ENCODE measurements at places on chromosomes 1 and 21.

DNA sequence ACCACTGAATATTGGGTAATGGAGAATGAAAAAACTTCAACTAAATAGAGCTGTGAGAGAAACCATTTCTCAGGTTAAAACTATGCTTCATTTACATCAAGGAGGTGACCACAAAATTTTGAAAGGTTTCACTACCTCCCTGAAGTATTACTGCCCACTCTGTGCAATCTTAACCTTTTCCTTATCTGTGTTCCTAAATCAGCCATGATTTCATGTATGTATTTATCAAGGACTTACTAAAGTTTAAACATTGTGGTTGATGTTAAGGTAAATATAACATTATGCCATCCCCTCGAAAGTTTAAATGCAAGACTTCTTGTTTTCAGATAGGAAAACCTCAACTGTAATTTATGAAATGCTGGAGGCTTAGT lies 84.4 kb downstream of the CLEC20A start:
- no peak for DNase-seq

DNA sequence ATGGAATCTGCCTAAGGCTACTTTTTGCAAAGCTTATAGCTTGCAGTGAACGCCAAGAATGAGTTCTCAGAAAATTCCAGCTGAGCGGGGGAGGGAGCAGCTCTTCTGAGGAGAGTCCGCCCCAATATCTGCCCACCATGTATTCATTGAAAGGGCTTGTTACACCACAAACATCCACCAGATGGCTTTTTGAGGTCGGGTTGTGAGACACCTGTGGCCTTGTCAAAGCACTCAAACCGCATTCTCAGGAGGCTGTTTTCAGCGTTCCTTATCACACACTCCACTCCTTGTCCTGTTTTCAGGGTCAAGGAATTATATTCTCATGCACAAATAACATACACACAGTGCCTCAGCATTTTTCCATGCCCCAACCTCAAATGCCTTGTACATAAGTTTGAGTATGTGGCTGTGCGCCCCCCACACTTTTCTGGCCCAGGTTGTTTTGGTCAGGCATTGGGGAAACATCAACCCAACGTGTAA lies 3.9 kb upstream of the C4BPB start:
- DNase-seq, result peak; percentile 82

GRCh38 chr21:32475162-32475812 lies 62.8 kb downstream of the EVA1C start:
- no peak for DNase-seq

- no peak for DNase-seq
Observed at GRCh38 chr1:211874521-211875347, 44.2 kb upstream of the LPGAT1 start.

- DNase-seq, result no peak
Observed at GRCh38 chr1:169594391-169594790, 8.1 kb upstream of the F5 start.

DNA sequence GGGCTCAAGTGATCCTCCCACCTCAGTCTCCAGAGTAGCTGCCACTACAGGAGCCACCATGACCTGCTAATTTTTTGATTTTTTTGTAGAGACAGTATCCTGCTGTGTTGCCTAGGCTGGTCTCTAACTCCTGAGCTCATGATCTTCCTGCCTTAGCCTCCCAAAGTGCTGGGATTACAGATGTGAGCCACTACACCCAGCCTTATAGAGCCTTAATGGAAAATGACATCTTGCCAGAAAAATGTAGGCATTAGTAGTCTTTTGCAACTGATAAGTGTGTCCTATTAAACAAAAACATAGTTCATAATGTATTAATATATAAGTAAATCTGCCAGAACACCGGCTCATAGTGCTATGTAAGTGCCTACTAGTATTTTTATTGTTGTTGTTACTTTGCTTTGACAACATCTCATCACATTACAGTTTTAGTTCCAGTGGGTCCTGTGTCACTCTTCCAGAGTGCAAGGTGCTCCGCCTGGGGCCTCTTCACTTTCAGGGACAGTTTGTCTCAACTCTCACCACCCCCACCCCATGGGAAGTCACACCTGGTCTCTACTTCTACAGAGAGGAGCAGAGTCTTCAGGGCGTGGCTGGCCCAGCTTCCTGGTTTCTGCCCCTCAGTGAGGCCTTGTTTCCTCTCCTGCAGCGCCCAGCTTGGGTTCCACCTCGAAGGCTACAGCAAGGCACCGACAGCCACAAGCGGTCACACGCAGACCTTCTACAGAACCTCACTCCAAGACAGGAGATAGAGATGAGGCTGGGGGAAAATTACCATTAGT lies 30.1 kb downstream of the RHOU start:
- DNase-seq, result peak; percentile 8

DNA sequence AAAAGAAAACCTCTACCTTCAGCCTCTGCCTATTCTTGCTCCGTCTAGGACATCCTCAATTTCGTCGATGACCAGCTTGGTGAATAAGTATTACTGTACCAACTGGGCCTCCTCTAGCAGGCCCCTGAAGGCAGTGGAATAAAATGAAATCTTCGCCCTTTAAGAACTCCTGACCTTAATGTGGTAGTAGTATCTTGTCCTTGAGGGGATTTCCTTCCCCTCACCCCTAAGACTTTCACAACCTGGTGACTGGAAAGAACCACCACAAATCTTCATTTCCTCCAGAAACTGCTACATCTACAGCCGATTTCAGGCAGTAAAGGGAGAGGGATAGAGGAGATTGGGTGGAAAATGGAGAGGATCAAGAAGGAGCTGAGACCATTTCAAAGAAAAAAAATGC lies 1.6 kb upstream of the HAX1 start:
- peak; percentile 23 for DNase-seq

GRCh38 chr1:177451191-177451590 lies 280.4 kb downstream of the BRINP2 start:
- no peak for DNase-seq

DNA sequence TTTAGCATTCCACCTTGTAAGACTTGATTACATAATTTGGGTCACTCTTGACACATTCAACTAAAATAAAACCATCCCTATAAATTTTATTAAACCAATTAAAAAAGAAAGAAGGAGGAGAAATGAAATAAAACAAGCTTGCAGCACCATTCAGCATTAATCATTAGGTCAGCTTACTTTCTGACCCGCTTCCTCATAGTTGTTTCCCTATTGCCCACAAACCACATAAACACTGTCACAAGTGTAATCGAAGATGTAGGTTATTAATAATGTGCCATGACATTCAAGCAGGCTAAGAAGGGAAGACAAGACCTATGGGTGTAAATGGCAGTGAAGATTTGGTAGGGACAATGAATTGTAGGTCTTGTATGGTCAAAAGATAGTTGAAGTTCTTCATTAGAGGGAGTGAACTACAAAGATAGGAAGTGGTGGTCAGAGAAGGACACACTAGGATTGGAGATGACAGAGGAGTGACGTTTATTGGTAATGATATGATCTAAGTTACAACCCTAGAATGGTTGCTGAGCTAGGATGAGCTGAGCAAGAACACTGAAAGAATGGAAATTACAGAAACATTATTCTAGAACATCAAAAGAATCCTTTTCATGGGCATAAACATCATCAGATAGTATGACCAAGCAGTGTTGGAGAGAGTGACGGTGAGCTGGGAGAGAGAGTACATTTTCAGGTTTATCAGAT lies 231.5 kb downstream of the KCNT2 start:
- no peak for DNase-seq

GRCh38 chr1:23661887-23662286 lies 29.7 kb upstream of the RPL11 start:
- no peak for DNase-seq

DNA sequence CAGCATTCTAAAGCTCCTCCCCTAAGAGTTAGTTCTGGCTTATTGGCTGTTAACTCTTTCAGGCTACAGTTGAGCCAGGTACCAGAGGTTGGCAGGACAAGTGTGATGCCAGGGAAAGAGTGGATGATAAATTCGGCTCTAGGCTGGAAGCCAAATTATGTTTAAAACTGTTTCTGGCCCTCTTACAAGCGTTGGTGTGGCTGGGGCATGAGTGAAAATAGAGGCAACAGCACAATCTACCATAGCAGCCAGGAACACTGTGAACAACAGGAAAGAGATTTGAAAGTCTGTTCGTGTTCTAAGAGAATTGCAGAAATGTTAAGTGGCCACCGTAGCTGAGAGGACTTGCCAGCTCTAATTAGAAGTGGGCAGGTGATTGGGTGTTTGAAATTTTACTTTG lies 84.2 kb downstream of the CDC7 start:
- no peak for DNase-seq

DNA sequence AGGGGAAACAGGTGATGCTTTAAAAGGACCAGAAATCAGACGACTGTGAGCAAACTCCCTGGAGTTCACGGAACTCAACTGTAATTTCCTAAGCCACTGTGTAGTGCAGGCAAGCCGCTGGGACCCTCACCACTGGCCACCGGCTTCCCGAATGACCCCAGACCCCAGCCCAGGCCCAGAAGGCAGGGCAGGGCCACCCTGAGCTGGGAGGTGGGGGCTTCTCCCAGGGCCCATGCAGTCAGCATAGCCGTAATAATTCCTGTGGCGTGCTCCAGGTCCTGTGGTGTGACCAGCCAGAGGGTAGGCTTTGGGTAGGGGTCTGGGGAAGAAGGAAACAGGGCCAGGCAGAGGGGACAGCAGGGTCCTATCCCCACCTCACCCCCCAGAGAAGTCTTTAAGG lies 3.5 kb upstream of the ARF1 start:
- DNase-seq, result no peak

DNA sequence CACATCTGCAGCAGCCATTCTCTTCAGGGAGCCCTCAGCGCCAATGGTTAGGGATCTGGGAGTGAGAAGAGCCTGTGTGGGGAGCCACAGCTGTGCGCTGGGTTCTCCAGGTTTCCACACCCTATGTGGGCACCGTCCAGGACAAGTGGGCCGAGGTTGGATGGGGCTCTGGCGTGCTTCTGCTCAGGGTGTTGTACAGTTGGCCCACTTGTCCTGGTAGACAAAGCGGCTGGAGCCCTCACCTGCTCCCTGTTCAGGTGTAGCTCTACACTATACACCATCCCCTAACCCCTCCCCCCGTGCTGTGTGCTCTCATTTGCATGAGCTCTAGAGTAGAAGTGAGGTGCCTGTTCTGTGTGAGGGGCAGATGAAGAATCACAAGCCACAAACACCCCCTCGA lies 12.2 kb downstream of the SH3BP5L start:
- peak; percentile 3 for DNase-seq

- no peak for DNase-seq
Observed at GRCh38 chr1:203128716-203129500, 1.4 kb downstream of the ADORA1 start.

DNA sequence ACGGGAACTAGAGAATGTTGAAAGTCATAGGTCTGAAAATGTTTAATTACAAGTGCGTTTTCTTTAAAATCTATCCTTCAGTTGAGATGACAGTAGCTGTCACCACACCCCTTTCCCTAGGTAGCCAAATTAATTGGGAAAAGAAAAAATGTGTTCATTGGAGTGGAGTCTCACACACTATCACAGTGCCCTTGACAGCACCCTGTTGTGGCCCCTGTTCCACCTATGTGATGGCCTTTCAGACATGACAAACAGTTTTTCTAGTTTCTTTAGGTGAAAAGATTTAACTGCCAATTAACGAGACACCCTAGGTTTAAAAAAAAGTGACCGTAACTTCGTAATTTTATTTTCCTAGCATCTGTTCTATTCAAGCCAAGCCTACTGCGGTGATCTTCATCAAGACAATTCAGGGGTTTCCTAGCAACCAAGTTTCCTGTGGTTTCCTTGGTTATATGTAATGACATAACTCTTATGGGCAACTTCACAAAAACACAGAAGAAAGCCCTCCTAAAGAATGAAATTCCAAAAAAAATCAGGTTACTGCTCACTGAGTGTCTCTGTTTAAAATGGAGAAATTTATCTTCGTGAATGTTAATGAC lies 298.3 kb downstream of the PDE4B start:
- DNase-seq, result no peak

DNA sequence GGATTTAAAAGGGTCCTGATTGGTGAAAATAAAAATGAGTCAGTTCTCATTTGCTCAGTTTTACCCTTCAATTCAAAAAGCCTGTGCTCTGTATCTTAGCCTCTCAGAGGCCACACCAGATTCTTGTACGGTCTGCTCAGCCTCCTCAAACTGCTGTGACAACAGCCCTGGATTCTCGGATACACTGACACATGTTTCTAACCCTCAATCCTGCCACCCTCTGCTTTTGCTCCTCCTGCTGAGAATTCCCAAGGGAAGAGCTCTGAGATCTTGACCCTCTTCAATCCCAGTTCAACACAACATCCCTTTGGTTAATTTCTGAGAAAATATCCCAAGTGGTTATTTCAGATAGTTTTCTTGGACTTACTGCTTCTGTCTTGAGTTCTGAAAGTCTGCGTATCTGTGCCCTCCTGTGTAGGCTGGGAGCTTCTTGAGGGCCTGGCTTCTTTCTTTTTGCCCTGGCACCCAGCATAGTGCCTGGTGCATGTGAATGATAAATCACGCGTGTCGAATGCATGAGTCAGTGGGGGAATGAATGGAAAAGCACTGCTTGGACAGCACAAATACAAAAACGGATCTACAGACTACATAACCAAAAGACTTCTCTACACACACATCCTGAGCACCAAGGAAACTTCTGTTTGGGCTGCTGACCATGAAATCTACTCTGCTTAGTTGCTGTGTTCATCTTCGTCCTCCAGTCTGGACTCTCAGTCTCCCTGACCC lies 24.5 kb downstream of the IRF2BP2 start:
- no peak for DNase-seq

- no peak for DNase-seq
Observed at GRCh38 chr1:230807029-230807428, 59.8 kb downstream of the CAPN9 start.

- no peak for DNase-seq
Observed at GRCh38 chr1:16267690-16268180, 30.8 kb upstream of the CPLANE2 start.

DNA sequence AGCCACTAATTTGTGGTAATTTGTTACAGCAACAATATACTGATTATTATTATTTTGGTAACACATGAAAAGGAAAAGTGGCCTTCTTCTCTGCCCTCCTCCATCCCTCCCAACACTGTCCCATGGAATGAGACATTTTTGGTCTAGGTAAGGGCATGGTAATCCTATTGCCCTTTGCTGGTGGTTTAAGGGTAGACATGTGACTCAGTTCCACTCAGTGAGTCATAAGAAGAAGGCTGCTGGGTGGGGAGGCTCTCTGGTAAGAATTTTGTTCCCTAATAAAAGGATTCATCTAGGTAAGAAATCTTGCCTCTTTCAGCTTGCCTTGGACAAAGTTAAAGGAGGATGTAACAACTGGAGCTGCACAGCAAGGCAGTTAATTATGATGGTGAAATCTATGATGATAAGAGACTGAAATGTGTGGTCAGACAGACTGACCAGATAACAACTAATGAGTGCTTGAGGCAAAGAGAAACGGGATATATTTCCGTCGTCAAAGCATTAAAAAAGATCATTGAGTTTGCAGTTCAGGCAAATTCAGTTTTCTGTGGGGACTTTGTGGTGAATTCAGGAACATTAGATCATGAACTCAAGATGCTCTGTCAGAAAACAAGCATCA lies 232.0 kb upstream of the KCNK2 start:
- DNase-seq, result no peak

GRCh38 chr1:239823852-239824251 lies 267.8 kb upstream of the FMN2 start:
- DNase-seq, result no peak

GRCh38 chr1:150092180-150092791 lies 24.7 kb downstream of the VPS45 start:
- DNase-seq, result no peak

Measured in B cell (primary cell).